Activated T-cell treated with anti-CD3 and anti-CD28 coated beads, Interleukin-2, amount 50 U/mL, for 4 hours (primary cell): ENCODE measurements at places on chromosomes 16 and 17.
A peak's percentile ranks its signal among the peaks of the same experiment; 100 is the strongest.

GRCh38 chr17:8955021-8955959 lies 10.2 kb downstream of the PIK3R5 start:
- no peak for DNase-seq

DNA sequence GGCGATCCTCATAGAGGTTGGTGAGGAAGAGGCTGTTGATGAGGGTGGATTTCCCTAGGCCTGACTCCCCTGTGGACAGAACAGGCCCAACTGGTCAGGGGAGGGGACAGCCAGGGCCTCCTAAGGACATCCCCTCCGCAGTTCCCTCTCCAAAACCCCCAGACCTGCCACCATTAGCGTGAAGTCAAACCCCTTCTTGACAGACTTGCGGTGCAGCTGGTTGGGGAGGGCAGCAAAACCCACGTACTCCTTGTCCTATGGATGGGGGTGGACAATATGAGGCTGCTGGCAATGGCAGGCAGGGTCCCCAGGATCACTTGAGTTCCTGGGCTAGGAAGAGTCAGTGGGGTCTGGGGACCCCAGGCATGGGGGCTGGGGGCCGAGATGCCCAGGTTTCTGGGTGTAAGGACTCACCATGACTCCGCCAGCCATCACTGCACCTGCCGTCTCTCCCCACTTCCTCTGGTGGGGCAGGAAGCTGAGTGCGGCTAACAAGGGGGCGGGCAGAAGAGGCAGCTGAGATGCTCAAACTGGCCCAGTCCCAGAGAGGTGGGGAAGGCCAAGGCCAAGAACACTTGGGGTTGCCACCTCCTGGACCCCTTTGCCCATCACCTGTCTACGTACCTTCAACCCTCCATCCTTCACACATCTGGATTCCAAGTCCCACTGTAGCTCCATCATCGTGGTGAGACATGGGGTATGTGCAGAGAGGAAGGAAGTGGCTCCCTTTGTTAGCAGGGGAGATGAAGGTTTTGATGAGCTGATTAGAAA lies at the start of gene SEPTIN1:
TSS of gene SEPTIN1 (minus strand) at position 451 of the 771 bp plus-strand sequence. CDS start at position 432, 19 bp downstream.
- peak; percentile 64 for DNase-seq

DNA sequence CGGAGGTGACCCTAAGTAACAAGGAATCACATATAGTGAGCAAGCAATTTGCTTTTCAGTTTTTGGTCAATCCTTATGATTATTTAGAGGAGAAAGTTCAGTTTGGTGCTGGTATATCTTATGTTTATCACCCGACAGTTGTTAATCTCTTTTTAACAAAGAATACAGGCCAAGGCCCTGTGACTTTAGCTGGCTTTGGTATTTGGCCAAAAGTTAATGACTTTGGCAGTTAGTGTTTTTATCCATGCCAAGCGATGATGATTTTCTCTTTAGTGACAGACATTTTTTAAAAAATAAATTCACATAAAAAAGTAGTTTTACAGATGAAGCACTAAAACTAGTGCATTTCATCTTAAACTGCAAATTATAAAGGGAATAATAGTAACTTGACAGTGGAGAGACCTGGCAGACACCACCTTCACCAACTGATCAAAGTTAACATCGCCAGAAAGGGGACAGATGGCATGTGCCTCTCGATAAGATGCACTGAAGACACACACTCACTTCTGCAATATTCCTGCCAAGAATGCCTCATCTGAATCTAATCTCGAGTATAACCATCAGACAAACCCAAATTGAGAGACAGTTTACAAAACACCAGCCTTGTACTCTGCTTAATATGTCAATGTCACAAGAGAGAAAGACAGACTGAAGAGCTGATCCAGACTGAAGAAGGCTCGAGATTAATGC lies 6.9 kb downstream of the DEXI start:
- DNase-seq: no peak

DNA sequence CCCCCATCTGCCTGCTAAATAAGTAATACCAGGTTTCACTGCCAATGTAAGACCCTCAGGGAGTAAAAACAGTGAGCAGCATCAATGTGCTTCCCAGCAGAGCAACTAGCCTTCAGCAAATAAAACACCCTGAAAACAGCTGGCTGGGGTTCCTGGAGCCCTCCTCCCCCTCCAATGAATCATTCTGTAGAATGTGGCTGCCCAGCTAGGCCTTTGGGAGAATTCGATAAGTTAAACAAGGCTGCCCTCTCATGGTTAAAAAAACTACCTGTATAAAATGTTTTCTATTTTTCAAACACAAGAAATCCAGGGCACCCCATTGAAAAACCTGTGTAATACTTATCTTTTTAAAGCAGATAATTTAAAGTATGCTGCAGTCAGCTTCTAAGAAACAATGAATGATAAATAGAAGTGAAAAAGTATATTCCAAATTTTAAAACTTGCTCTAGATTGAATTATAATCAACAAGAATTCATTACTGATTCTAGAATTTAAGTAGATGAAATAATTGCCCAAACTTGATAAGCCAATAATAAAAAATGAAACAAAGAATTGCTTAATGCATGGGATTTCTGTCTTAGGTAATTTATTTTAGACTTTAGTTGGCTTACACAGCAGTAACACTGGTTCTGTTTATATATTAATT lies 9.4 kb upstream of the TOM1L1 start:
- DNase-seq: no peak
